Adrenal gland (tissue), 19 donors: ENCODE measurements at places on chromosomes 6 and 20. TPM values are rescaled to one million over a fixed set of nuclear protein-coding genes. Genes with fewer than 3 reads are reported as not detected.

ZDHHC14 gene
- 8.6 TPM for total RNA-seq

SRC gene
- total RNA-seq = 72.7 TPM

VTA1 gene
- total RNA-seq = 28.2 TPM

- H3K36me3 ChIP-seq = no peaks in the 10 kb centered on the region
- H3K27ac ChIP-seq = no peak overlapping the region
- H3K4me3 ChIP-seq = no peak overlapping the region
Measured at GRCh38 chr6:110307368-110307767, 50.8 kb downstream of the METTL24 start.

DNA sequence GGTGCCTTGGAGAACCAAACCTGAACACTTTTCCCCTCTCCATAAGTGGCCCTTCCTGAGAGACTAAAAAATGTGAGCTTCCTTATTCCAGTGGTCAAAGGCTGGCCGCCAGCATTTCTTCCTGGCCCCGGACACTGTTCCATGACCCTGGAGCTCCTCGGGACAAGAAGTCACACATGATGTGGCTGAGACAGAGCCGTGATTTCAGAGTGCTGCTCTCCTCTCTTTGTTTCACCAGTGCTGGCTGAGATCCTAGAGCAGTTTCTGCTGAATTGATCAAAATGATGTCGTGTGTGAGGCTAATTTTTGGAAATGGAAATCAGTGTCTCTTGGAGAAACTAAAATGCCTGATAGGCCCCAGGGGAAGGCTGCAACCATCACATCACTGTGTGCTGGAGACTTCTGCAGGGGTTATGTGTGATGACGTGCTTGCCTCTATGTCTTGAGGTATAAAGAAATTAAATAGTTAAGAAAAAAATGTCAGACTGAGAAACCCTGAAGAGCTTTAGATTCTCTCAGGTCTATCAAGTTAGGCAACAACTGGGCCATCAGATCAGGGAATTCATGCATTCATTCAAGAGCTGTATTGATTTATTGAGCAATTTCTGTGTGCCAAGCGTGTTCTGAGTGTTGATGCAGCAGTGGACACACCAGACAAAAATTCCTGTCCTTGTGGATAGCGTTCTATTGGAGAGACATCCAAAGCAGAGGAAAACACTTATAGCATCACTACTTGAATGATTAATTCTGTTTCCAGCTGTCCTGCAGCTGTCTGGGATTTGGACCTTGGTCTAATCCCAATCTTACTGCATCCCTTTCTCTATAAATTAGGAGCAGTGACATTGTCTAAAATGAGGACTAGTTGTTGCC is 72.7 kb upstream of the CCN6 start:
- no peak overlapping the region for H3K4me3 ChIP-seq
- H3K4me1 ChIP-seq = no peaks in the 10 kb centered on the region
- H3K36me3 ChIP-seq = no peaks in the 10 kb centered on the region
- H3K27ac ChIP-seq = peak overlapping the region; percentile 31

GRCh38 chr6:31351401-31352309 is 5.3 kb downstream of the HLA-B start:
- H3K4me1 ChIP-seq = no peaks in the 10 kb centered on the region
- H3K36me3 ChIP-seq = no peaks in the 10 kb centered on the region
- no peak for DNase-seq
- no peak overlapping the region for H3K4me3 ChIP-seq

ABHD16A gene
- total RNA-seq = 52.2 TPM

CTSZ gene
- total RNA-seq = 128 TPM

DNA sequence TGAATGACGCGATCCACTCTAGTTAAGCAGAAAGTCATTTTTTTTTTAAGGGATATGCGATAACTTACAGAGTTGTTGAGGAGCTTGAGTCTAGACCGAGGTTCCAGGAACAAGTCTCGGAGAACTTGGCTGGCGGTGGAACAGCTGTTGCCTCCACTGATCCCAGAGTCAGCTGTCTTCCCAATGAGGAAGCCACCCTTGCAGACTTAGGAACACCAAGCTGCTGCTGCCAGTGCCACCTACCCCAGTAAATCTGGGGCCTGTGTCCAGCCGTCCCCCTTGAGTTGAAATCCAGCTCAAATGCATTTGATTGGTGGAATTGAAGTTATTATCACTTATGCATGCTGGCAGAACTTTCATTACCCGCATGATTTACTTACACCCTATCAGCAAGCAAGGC is 6.7 kb downstream of the PFDN4 start:
- H3K27ac ChIP-seq = no peak overlapping the region
- no peaks in the 10 kb centered on the region for H3K36me3 ChIP-seq
- no peak overlapping the region for H3K4me3 ChIP-seq
- H3K27me3 ChIP-seq = no peaks in the 10 kb centered on the region
- H3K4me1 ChIP-seq = peaks cover 9% of the 10 kb centered on the region

GRCh38 chr6:101663100-101663499 is 269.6 kb downstream of the GRIK2 start:
- no peak overlapping the region for H3K27ac ChIP-seq
- H3K4me1 ChIP-seq = no peaks in the 10 kb centered on the region
- H3K27me3 ChIP-seq = no peaks in the 10 kb centered on the region

CCN2 gene
- total RNA-seq = 24.9 TPM

RPS21 gene
- total RNA-seq = 725 TPM

SIRPB2 gene
- total RNA-seq = 8.5 TPM

GRCh38 chr20:59728722-59729430 is 124.5 kb downstream of the PHACTR3 start:
- no peaks in the 10 kb centered on the region for H3K4me1 ChIP-seq
- DNase-seq = no peak
- H3K27ac ChIP-seq = no peak overlapping the region
- H3K4me3 ChIP-seq = no peak overlapping the region

WFDC10B gene
- total RNA-seq = not detected

DNA sequence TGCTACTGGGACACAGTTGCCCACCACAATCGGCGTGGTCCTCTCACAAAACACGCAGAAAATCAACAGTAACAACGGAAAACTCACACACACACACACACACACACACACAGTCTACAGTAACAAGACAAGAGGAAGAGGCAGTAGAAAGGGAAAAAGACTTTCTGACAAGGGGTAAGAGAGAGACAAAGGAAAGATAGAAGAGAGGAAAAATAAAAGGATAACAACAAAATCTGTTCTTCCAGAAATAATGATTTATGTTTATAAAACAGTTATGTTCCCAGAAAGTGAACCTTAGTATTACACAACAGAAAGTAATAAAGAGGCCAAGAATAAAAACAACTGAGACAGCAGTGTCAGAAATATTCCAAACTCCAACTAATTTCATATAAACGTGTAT is 2.9 kb downstream of the RANBP9 start:
- no peak for DNase-seq
- H3K27ac ChIP-seq = peak overlapping the region; percentile 92
- no peak overlapping the region for H3K4me3 ChIP-seq
- H3K27me3 ChIP-seq = no peaks in the 10 kb centered on the region
- H3K4me1 ChIP-seq = peaks cover 16% of the 10 kb centered on the region
- no peaks in the 10 kb centered on the region for H3K36me3 ChIP-seq

DNA sequence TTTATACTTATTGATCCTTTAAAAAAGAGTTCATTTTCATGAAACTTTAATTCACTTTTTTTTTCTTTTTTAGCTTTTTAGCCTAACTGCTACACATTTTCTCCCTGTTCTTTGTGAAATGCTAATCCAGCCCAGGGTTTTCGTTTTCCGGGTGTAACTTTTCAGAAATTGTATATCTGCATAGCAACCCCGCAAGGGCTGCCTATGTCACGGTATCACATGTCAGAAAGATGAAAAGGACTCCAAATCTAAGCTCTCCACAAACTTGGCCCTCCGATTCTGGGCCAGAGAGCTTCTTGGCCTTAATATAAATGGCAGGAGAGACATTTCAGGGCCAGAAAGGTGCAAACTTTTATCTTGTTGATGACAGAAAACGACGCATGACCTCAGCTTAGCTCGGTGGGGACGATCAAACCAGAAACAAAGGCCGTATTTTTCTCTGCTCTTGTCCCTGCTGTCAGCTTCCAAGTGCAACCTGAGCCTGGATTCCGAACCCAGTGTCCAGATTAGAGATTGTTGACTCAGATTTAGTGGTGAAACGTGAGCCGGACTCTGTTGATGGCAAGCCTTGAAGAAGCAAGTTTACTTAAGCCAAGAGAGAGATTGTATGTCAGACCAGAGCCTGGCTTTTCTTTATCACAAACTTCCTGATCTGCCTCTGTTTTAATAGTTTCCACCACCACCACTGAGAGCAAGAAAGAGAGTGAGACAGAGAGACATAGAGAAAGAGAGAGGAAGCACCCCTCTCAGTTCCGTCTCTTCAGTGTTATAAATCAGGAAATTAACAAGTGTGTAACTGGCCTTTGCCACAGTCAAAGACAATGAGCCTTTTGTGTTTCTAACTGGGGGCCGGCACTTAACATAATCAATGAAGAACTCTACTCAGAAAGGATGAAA is 157.8 kb downstream of the SCML4 start:
- H3K36me3 ChIP-seq = no peaks in the 10 kb centered on the region
- peak overlapping the region; percentile 39 for H3K27ac ChIP-seq
- H3K4me3 ChIP-seq = no peak overlapping the region
- DNase-seq = no peak

- H3K27ac ChIP-seq = peak overlapping the region; percentile 96
- H3K27me3 ChIP-seq = no peaks in the 10 kb centered on the region
- peak; percentile 36 for DNase-seq
- no peak overlapping the region for H3K4me3 ChIP-seq
- H3K4me1 ChIP-seq = peaks cover 27% of the 10 kb centered on the region
Measured at GRCh38 chr6:73579389-73579788, 58.6 kb upstream of the EEF1A1 start.

- no peaks in the 10 kb centered on the region for H3K36me3 ChIP-seq
- H3K4me3 ChIP-seq = no peak overlapping the region
- peaks cover 3% of the 10 kb centered on the region for H3K4me1 ChIP-seq
- H3K27me3 ChIP-seq = no peaks in the 10 kb centered on the region
- DNase-seq = no peak
Measured at GRCh38 chr6:31163922-31164321, 5.5 kb downstream of the TCF19 start.

DNA sequence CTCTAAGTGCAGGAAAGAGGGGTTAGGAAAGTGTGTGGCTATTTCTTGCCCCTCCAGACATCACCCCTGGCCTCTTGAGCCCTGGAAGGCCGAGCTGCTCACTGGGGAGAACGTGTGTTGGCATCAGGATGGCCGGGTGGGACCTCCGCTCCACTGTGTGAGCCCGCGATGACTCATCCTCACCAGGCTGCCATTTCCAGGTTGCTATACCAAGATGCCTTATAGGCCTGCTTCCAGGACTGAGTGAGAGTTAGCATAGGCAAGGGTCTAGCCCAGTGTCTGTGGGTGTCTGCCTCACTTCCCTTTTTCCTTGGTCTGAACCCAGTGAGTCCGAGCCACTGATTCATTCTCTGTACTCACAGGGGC is 105.0 kb downstream of the MRPL14 start:
- no peak overlapping the region for H3K4me3 ChIP-seq
- no peaks in the 10 kb centered on the region for H3K27me3 ChIP-seq
- no peak overlapping the region for H3K27ac ChIP-seq
- no peak for DNase-seq
- H3K4me1 ChIP-seq = no peaks in the 10 kb centered on the region

DNA sequence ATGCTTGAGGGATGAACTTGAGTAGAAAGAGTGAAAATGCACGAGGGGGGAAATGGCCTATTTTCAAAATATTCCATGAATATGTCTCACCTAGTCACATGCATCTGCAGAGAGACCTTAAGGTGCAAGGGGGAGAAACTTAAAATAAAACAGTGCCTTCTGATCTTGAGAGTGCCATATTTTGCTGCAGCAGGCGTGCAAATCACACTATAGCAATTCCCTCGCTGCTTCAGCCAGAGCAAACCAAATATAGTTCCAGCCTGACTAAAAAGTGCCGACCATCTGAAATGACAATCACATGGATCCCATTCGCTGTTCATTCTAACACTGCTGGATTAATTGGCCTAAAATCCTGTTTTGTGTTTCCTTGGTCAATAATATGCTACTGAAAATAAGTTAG is 26.3 kb downstream of the KIAA0319 start:
- H3K4me3 ChIP-seq = no peak overlapping the region
- no peak for DNase-seq
- H3K36me3 ChIP-seq = no peaks in the 10 kb centered on the region
- no peak overlapping the region for H3K27ac ChIP-seq
- H3K4me1 ChIP-seq = no peaks in the 10 kb centered on the region

SAYSD1 gene
- 15.1 TPM for total RNA-seq

BNIP5 gene
- total RNA-seq = not detected

DNA sequence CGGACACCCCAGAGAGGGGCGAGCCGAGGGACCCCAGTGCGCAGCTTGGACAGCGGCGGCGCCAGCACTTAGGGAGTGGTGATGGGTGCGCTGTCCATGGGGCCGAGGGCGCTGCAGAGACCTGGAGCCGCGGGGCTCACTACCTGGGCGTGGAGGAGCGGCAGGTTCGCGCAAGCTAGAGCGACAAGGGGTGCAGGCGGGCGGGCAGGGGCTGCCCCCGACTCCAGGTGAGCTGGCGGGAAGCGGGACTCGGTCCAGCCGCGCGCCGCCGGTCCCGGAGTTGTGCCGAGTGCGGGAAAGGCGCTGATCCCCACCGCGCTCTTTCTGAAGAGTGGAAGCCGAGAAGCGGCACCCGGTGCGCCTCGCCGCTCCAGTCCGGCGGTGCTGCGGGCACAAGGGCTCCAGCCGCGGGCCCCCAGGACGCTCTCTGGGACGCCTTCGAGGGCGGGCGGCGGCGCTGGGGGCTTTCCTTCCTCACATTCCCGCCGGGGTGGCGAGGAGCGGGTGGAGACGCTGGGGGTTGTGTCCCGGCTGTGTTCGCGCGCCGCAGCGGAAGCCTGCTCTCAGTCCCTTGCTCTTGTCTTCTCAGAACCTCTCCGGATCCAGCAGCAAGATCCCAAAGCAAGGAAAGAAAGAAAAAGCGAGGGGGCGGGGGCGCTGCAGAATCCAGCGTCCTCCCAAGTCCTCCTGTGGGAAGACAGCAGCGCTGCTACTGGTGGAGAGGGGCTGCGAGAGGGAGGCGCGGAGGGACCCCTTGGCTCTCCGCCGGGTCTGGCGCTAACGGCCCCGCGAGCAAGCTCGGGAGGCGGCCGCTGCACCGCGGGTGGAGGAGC is at the start of gene B3GAT2:
TSS of gene B3GAT2 (minus strand) at position 610 of the 833 bp plus-strand sequence. CDS start 631 bp downstream, outside the sequence.
- no peak within 1 kb of the TSS for H3K27ac ChIP-seq
- H3K4me3 ChIP-seq = peak within 1 kb of the TSS; percentile 73
- H3K27me3 ChIP-seq = peaks cover 23% of the 10 kb centered on the region
- DNase-seq = no peak

DNA sequence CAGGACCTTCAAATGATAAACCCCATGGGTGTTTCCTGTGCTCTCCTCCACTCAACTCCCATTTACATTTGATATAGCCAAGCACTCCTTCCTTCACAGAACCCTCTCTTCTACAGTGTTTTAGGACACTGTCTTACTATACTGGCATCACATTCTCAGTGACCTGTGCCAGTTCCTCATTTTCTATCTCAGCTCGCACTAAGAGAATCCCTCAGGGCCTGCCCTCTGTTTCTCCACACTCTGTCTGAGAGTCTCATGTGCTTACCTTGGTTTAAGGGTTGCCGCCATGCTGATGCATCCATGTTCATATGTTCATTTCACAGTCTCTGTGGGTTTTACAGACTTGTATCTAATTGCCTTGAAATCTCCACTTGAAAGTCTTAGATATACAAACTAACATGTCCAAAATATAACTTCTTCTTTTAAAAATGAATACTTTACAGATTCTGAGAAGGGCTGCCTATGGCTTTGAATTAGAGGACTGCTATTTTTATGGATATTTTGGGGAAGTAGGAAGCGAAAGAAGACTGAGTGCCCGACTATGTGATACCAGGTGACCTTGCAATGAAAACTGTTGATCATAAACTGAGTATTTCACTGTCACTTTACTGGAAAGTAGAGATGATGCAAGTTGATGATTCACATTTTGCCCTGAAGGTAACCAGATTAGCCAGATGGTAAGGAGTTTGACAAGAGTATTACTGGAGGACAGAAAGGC is 153.1 kb upstream of the SIM1 start:
- no peaks in the 10 kb centered on the region for H3K27me3 ChIP-seq
- peak overlapping the region; percentile 90 for H3K27ac ChIP-seq
- no peak overlapping the region for H3K4me3 ChIP-seq
- H3K4me1 ChIP-seq = peaks cover 8% of the 10 kb centered on the region
